ENCODE measurements at places on chromosomes 11 and 22.

DNA sequence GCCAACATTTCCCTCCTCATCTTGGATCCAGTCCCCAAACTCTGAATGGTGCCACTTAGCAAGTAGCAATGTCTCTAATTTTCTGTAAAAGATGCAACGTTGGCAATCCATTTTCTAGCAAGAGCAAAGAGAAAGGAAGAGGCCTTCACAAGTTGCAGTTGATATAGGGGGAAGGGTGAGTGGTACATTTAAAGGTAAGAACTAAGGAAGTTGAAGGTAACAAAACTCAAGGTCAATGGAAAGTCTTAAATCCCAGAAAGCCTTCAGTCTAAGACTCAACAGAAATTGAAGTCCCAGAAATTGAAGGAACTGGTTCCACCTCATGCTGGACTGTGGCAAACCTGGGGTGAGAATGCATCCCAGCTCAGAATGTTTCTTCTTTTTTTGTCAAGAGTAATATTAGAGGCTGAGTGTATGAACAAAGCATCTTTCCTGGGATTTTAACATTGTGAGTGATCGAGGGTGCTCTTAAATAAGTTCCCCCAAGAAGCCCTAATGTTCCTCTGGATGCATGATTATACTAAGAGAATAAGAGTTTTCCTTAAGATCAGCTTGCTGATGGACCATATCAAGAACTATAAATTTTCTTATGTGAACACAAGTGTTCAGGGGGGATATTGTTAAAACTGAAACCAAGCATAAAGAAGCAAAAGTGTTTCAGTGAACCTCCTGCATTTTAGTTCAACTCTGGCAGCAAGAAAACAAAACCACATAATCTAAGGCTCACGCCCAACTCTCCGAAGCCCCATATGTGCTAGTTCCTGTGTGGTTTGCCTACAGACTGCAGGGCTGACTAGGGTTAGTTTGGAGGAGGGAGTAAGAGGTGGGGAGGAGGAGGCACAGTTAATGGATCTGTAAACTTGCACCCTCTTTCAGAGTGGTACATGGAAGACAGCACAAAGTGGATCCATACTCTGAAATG, at the start of gene GRAP2:
TSS of gene GRAP2 (plus strand) at position 779 of the 922 bp plus-strand sequence. CDS start 46,023 bp downstream, outside the sequence.
- peak; percentile 65 for DNase-seq

- no peak for DNase-seq
Observed at GRCh38 chr22:39094717-39095389, 2.2 kb upstream of the APOBEC3H start.

DNA sequence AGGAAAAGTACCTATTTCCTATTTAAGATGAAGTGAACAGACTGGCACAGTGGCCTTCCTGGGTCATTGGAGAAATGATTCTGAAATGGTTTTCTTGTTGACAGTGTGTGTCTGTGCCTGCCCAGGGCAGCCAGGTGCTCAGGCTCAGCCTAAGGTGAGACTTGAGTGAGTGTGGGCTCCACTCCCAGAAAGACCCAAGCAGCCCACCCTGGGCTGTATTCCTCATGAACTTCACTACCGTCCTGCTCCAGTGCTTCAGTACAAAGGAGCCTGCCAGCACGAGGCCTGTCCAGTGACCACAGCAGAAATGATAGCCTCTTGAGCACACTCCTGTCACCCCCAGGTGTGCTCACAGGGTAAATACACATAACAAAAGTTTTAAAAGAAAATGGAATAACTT, 49.5 kb downstream of the GAB4 start:
- no peak for DNase-seq

- peak; percentile 53 for DNase-seq
Observed at GRCh38 chr11:441418-442274, at the start of gene ANO9. ANO9 (minus strand) TSS chr11:442011; CDS start chr11:441926, 85 bp downstream.

DNA sequence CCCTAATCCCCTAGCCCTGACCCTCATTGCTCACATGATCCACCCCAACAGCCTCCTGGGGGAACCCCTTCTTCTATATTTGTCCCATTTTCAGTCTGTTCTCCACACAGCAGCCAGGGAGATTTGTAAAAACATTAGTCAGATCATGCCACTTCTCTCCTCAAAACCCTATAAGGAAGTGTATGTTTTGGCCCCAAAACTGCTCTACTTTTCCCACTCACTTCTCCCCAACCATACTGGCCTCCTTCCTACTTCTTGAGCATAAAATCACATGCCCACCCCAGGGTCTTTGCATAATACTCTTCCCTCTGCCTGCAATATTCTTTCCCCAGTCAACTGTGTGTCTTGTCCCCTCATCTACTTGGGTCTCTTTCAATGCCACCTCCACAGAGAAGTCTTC, 4.7 kb upstream of the SLC22A12 start:
- DNase-seq, result no peak

DNA sequence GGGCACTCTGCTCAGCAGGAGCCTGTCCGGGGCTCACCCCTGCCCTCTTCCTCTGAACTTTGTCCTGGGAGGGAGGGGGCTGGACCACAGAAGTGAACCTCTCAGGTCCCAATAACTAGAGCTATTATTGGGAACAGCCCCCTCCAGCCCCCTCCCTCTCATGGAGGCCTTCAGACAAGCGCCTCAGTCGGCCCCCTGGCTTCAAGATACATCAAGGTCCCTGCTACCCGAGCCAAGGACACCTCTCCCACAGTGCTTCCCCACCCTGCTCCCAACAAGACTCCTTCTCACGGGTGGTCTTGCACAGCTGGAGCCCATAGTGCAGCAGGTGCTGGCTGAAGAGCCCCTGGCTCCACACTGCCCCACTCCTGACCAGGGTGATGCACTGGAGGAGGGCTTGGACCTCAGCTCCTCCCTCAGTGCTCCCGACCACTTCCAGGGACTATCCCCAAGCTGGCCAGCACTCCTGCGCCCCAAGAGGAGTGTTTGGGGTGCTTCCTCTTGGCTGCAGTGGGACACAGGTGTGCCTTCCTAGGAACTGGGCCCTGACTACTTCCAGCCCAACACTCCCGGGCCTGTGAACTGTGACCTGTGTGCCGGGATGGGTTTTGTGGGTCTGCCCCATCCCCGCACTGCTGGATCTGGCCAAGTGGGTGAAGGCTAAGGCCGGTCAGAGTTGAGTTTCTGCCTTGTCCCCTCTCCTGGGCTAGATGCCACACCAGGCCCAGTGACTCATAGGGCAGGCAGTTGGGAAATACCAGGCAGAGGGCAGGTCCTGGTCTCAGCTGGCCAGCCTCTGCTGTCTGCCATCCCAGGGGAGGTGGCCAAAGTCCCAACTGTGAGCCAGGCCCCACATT, 2.2 kb downstream of the PNPLA2 start:
- DNase-seq, result no peak

- DNase-seq, result no peak
Observed at GRCh38 chr11:33861386-33861785, 30.5 kb downstream of the LMO2 start.

DNA sequence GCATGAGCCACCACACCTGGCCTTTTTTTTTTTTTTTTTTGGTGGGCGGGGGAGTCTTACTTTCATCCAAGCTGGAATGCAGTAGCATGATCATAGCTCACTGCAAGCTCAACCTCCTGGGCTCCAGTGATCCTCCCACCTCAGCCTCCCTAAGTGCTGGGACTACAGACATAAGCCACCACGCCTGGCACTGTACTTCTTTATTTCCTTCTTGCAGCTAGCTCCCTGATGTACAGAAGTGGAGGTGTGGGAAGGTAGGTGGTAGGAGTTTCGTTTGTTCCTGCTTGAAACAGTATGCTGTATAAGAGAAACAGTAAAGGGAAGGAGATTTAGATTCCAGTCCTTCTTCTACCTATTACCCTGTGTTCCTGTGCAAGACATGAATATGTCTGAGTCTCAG, 72.1 kb downstream of the WNT11 start:
- DNase-seq, result no peak

DNA sequence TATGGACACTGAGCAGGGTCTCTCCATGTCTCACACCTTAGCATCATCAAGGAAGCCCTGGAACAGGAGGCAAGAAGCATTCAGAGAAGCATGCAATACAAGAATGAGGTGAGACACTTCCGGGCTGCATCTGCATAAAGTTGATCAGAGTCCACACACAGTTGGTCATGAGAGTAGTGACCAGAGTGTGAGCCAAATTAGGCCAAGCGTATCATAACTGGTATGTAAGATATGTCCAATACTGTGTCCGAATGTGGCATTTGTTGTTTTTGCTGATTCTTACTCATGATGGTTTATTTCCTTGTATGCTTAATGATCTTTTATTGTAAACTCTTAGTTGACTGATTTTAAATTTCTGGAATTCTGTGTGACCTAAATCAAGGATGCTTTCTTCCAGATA, 315.7 kb downstream of the INSC start:
- no peak for DNase-seq

DNA sequence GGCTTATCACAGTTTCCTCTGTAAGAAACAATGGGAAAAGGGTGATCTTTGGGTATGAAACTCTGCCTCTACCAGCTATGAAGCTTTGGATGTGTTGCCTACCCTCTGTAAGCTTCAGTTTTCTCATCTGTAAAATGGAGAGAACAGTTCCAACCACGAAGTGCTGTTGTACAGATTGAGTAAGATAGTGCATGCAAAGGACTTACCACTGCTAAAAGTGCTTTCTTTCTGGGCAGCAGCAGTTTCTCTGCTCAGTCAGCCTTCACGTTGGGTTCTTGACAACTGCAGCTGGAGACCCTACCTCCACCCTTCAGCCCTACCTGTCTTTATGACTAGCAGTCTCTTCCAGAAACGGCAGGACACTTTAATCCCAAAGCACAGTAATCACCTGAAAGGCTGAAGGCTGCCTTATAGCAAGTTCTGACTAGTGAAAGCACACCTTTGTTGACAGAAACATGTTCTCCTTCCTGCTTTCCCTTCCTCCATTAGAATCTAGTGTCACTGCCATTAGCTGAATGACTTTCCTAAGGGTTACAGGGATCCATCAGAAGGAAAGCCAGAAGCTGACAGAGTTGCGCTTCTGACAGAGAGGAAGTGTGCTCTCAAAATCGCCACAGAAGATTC, 91.4 kb downstream of the RPL27A start:
- no peak for DNase-seq

GRCh38 chr11:76455931-76456330, 11.1 kb downstream of the EMSY start:
- DNase-seq, result no peak

DNA sequence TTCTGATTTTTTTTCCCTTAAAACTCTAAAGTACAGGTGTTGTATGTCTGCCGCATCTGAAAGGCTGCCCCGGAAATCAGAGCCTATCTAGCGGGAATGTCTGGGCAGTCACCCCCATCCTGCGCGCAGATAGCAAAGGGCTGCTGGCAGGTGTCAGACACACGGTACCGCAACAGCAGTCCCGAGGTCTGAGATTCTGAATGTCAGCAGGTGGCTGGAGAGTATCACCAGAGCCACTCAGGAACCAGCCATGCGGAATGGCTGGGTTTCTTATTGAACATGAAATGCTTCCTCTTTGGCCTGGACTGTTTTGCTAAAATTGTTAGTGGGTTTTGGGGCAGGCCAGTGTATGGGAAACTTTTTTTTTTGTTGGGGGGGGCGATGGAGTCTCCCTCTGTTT, 53.3 kb downstream of the CERK start:
- DNase-seq, result no peak

- DNase-seq, result no peak
Observed at GRCh38 chr11:44005956-44006355, 41.8 kb upstream of the ACCSL start.

- DNase-seq, result peak; percentile 85
Observed at GRCh38 chr11:67629386-67630227, at the start of gene NUDT8. NUDT8 (minus strand) TSS chr11:67629937; CDS start chr11:67629911, 26 bp downstream.

GRCh38 chr11:29682856-29683255, 334.0 kb downstream of the KCNA4 start:
- DNase-seq, result no peak

- DNase-seq, result no peak
Observed at GRCh38 chr11:11125618-11126017, 227.4 kb downstream of the CSNK2A3 start.

GRCh38 chr22:33796494-33796893, 123.8 kb downstream of the LARGE1 start:
- no peak for DNase-seq

- DNase-seq, result no peak
Observed at GRCh38 chr11:126332221-126332711, 23.2 kb upstream of the ST3GAL4 start.

- no peak for DNase-seq
Observed at GRCh38 chr11:32826113-32826512, 3.6 kb upstream of the PRRG4 start.

DNA sequence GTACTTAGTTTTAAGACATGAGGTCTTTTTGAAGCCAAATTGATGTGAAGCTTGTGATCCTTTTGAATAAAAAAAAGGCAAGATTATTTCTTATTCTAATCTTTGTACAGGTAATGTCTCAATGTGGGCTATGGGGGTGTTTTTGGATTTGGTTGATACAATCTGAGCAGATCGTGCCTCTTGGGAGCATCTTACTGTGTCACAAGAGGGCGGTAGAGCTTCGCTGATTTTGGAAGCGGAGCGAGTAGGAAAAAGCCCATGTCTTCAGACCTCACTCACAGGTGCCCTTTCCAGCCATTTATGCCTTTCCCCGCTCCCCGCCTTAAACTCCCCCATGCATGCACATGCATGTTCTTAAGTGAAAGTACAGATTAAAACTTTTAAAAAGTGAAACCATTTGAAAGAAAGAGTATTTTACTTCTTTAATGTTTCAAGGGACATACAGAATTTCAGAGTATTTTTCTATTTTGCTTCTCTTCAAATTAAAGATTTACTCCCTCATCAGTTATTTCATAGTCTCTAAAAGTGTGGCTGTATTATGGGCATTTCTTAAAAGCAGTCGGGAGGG, 18.8 kb downstream of the DDX25 start:
- peak; percentile 50 for DNase-seq

DNA sequence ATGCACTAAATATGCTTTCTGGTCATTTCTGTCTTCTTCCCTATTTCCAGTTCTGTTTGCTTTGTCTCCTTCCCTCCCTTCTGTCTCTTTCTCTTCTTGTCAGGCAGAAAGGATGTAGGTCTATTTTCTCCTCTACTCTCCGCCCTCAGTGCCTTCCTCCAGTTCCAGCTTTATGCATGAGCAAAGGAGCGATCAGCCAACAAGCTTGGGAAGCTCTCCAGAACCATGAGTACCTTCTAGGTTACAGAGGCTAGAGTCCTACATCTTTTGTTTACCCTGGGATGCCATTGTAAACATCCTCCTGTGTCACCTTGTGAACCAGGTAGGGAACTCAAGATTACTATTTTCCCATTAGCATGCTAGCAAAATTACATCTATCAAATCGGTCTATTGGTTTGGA, 7.9 kb upstream of the SPON1 start:
- no peak for DNase-seq

DNA sequence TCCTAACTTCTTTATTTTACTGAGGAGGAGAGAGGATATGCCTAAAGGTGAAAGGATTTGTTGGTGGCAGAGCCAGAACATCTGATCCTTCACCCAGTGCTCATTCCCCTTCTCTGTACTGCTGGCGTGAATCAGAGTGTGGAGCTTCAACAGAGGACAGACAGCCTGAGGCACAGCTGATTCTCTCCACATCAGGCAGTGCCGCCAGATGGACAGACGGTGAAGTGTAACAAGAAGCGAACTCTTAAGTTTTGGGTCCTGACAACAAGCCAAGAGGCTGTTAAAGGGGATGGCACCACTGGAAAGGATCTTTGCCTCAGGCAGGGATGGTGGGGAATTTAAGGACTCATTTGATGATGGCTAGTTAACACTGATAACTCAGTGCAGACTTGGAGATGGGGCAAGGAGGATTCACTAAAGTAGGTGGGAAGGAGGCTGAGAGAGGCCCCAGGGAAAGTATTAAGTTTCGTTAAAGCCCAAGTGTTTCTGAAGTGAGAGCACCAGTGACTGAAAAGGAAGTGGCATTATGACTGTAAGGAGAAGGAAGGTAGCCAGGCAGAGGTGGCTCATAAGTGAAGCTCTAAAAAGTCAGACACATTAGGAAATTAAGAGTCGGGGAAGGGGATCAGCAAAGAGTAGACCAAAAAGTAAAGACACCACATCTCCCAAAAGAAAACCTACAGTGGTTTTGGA, 81.3 kb downstream of the CLPB start:
- DNase-seq, result no peak

- peak; percentile 19 for DNase-seq
Observed at GRCh38 chr11:45180848-45181192, 34.4 kb downstream of the PRDM11 start.

All from activated CD4-positive, alpha-beta T cell treated with anti-CD3 and anti-CD28 coated beads, Interleukin-2, amount 50 U/mL, for 1 hour (primary cell).